Fibroblast of mammary gland (primary cell): ENCODE measurements at places on chromosomes 16 and 17.

DNA sequence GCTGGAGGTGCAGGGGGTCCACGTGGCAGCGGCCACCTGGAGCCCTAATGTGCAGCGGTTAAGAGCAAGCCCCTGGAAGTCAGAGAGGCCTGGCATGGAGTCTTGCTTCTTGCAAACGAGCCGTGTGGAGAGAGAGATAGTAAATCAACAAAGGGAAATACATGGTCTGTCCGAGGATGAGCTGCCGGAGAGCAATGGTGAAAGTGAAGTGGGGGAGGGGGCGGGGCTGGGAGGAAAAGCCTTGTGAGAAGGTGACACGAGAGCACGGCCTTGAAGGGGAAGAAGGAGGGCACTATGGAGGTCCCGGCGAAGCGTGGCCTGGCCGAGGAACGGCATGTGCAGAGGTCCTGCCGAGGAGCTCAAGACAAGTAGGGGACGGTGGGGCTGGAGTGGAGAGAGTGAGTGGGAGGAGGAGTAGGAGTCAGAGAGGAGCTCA lies 6.0 kb upstream of the SERPINF1 start:
- DNase-seq = no peak

- peak; percentile 74 for DNase-seq
These were observed 20.5 kb upstream of the SPACA3 start for GRCh38 chr17:32971171-32971570.

GRCh38 chr16:4505356-4506147 lies 29.4 kb downstream of the HMOX2 start:
- no peak for DNase-seq

DNA sequence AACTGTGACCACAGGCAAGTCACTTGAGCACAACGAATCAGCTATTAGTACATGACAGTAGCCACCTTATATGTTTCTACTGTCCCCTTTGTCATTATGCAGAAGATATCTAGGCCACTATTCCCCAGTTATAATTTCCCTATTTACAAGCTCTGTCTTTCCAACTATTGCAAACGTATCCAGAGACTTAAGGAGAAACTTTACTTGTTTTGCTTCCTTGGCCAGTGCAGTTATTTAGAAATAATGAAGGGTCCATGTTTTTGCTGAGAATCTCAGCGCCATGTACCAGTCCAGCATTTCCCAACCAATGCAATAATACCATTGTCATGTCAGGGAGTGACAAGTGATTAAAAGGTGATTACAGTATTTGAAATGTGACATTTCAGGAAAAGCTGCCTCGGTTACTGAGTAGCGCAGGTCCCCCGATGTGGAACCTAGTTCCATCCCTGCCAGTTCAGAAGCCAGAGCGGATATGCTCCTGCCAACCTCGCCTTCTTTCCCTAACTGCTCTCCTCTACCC lies 743 bp downstream of the ZNF624 start:
- DNase-seq = peak; percentile 4

DNA sequence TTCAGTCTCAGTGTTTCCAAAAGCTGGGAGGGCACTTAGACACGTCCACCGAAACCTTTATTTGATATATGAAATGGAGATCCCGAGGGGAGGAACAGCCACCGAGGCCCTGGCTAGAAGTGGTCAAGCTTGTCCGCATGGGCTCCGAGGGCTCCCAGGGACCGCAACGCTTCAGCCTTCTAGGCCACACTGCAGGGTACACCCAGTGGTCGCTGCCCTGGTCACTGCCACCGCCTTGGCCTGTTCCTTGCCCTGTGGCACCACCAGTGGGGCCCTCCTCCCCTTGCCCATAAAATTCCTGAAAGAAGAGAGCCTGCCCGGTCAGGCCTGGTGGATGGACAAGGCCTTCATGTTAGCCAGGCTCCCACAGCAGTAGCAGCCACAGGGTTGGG lies 43.8 kb upstream of the SMPD3 start:
- no peak for DNase-seq

DNA sequence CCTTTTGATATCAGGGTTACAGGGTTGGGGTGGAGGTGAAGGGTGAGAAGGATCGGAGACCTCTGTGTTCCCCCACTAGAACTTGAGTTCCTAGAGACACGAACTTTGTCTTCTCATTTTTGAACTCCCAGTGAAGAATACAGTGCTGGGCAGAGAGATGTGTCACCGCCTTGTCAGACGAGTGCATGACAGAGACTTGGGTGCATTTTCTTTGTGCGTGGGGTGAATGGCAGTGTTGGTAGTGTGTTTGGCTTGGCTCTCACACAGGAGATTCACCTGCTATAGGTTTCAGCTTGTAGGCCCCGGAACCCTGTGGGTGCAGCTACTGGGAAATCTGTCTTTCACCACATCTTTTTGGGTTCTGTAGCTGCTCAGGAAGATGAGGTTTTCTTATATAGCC lies 40.0 kb upstream of the CCR7 start:
- no peak for DNase-seq

- DNase-seq = peak; percentile 37
These were observed 81.1 kb upstream of the DNAH17 start for GRCh38 chr17:78658281-78658785.

GRCh38 chr17:57714665-57715180 lies 30.4 kb downstream of the CCDC182 start:
- DNase-seq = no peak

- DNase-seq = no peak
These were observed 330.1 kb downstream of the MAP2K6 start for GRCh38 chr17:69744512-69745070.

DNA sequence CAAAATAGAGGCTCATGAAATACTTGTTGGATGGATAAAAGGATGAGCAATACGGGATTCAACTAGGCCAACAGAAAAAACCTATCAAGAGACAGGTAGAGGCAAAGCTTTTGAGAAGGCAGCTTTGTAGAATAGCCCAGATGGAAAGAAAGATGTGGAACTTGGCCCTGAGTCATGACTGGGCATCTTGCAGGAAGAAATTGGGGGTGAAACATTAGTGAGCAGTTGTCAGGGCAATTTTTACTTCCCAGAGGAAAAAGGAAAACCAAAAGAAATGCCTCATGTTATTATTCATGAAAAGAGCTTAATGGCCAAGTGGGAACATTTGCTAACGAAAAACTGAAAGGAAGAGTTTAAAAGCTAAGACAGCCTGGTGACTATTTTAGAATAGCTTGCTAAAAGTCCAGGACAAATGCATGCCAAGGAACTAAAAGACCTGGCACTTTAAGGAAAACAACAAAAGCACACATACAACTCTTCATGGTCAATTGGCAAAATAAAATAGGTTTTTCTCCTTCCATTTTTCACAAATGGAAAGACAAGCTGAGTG lies 180.1 kb downstream of the HS3ST3A1 start:
- DNase-seq = peak; percentile 71

- peak; percentile 4 for DNase-seq
These were observed 116.9 kb downstream of the DNAH3 start for GRCh38 chr16:21033704-21034103.

DNA sequence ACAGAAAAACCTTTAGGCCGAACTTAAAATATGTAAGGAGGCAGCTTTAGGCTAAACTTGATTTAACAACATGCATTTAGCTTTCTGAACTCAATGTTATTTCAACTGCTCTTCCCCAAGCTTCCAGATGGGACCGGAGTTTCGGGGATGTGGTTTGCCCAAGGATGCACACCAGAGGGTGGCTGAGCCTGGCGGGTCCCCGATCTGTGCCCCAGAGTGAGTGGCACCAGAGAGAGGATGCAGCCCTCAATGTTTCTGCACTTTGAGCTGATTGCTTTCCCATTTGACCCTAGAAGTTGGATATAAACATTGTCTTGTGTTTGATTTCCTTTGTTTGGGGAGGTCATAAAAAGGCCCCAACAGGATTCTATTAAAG lies 348.0 kb upstream of the TNRC6C start:
- no peak for DNase-seq

GRCh38 chr17:4648741-4649140 lies 7.3 kb upstream of the ALOX15 start:
- DNase-seq = no peak

DNA sequence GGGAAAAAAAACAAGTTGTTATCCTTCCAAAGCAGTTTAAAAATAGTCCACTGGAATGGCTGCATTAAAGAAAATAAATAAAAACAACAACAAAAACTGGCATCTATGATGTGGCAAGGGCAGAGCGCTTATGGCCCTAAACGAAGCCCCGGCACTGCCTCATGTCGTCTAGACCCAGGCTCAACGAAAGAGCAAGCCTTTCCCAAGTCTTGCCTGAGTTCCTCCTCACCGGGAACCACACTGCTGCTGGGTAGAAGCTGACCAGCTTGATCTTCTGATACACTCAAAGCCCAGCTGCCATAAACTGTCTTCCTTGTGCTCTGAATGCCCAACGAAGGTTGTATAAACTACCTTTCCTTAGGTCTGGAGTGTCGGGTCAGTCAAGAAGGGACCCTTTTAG lies 37.0 kb downstream of the NDEL1 start:
- no peak for DNase-seq

DNA sequence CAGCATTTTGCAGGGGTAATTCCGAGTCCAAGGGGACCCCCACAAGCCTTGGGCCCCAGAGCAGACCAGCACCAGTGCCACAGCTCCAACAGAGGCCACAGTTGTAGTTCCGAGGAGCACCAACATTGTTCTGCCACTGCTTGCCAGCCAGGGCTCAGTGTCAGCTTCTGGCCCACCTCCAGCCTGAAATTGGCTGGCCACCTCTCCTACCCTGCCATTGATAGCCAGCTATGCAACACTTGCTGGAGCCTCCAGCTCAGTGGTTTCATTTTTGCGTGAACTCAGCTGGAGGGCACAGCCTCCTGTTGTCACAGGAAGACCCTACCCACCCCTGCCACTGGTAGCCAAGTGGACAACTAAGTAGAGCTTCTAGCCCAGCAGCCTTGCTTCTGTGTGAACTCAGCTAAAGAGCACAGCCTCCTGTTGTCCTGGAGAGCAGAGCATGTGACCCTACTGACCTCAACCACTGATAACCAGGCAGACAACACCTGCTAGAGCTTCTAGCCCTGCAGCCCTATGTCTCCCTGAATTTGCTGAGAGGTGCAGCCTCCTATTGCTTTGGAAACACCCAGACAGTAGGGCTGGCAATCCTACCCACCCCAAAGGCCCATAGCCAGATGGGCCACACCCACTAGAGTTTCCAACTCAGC lies 24.9 kb downstream of the HYDIN start:
- no peak for DNase-seq

GRCh38 chr16:75244844-75245758 lies 6.3 kb downstream of the BCAR1 start:
- DNase-seq = peak; percentile 93

DNA sequence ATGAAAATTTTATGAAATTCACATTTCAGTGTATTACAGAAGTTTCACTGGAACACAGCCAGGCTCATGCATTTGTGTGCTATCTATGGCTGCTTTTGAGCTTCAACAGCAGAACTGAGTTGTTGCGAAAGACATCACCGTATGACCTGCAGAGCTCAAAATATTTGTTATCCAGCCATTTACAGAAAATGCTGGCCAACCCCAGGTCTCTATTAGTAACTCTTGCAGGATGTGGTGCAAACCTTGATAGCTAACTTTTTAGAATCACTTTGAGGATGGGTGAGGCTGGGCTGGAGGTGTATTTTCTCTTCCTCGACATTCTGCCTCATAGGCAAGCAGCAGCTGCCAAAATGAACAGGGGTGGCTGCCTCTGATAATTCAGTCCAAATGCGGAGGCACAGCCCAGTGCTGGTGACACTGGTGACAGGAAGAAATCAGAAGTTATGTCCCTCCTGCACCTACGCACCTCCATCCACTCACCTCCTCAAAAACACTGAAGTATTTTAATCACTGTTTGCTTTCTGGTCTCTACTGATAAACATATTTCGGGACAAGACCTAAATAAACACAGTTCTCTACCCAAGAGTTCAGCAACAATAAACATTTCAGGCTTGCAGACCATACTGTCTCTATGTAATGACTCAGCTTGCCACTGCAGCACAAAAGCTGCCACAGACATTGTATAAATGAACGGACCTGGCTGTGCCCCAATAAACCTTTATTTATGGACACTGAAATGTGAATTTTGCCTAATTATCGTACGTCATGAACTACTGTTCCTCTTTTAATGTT lies 28.5 kb downstream of the ARHGAP17 start:
- peak; percentile 85 for DNase-seq

- no peak for DNase-seq
These were observed 1.0 kb upstream of the CREBBP start for GRCh38 chr16:3881499-3881990.

- no peak for DNase-seq
These were observed 128.0 kb downstream of the IRF8 start for GRCh38 chr16:86026916-86027315.

- DNase-seq = no peak
These were observed 142.3 kb downstream of the ABCC12 start for GRCh38 chr16:48013491-48013901.

DNA sequence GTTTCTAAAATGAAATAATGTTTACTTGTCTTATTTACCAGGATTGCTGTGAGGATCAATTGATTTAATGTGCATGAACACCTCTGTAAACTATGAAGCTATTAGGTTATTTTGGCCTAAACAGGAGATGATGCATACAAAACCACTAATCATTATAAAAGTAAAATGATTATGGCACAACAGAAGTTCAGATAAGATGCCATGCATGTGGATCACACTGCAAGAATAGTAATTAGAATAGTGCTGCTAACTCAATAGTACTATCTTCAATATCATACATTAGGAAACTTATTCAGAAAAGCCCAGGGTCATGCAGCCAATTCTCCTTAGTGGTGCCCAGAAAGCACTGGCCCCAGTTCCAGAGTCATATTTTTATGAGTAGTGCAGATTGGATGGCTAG lies 66.9 kb downstream of the TMEM100 start:
- DNase-seq = no peak

DNA sequence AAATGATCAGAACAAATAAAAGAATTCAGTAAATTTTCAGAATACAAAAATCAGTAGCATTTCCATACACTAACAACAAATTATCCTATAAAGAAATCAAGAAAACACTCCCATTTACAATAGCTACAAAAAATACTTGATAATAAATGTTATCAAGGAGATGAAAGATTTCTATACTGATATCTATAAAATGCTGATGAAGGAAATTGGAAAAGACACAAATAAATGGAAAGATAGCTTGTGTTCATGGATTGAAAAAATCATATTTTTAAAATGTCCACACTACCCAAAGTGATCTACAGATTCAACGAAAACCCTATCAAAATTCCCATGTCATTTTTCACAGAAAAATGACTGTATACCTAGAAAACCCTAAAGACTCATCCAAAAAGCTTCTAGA lies 18.1 kb downstream of the SLFN12 start:
- DNase-seq = no peak

DNA sequence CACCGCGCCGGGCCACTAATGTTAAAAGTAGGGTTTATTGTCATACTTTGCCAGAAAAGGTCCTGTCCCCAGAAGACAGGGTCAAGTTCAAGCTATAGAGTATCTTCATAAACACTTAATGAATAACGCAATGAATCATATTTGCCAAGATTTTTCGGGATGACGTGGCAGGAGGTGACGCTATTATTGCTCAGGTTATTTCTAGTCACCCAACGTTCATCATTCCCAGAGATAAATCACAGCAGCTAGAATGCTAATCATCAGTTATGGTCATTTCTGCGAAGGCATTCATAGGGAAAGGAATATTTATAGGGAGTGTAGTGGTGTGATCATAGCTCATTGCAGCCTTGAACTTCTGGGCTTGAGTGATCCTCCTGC lies 2.0 kb downstream of the TMC5 start:
- DNase-seq = peak; percentile 63
